ENCODE measurements at places on chromosomes 13 and 19. TPM values are rescaled to one million over a fixed set of nuclear protein-coding genes. Genes with fewer than 3 reads are reported as not detected.

GRCh38 chr13:110116072-110116487, 190.9 kb downstream of the COL4A1 start:
- H3K4me3 ChIP-seq = peak overlapping the region; percentile 67
- H3K36me3 ChIP-seq = no peaks in the 10 kb centered on the region
- DNase-seq = peak; percentile 90

The KISS1R gene
- total RNA-seq = 1.7 TPM

The SGCG gene
- 0.70 TPM for total RNA-seq

The POGLUT2 gene
- 32.9 TPM for total RNA-seq
